Body of pancreas (tissue), 4 donors: ENCODE measurements at places on chromosomes 5 and 9. TPM values are rescaled to one million over a fixed set of nuclear protein-coding genes. Genes with fewer than 3 reads are reported as not detected.
A peak's percentile ranks its signal among the peaks of the same experiment; 100 is the strongest.

DNA sequence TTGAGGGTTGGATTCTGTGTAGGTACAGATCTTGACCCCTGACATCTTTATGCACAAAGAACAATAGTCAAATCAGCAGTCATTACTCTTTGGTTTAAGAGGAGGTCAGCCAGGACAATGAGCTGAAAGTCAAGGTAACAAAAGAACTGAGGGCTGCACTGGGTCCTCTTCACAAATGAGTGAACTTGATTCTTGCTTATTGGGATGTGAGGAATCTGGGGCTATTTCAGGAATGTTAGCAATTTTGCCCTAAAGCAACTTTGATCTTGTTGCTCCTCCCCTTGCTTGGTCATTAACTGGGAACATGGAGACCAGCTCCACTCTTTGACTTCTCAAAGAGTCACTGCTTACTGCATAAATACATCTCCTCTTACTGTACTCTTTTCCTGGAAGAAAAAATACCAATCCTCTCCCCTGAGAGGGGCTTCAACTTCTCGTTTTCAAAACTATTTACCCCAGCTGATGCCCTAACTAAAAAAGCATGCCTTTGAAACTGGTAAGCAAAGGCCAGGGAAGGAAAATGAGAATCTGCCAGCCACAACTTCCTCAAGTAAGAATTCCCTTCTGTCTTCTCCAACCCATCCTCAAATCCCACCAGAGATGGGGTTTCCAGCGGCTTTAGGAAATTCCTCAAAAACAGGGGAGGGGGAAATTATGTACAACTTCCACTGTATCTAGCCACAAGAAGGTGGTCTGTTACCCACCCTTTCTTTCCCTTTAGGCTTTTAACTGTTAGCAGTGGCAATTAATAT, 368.3 kb downstream of the ENC1 start:
- DNase-seq = no peak

DNA sequence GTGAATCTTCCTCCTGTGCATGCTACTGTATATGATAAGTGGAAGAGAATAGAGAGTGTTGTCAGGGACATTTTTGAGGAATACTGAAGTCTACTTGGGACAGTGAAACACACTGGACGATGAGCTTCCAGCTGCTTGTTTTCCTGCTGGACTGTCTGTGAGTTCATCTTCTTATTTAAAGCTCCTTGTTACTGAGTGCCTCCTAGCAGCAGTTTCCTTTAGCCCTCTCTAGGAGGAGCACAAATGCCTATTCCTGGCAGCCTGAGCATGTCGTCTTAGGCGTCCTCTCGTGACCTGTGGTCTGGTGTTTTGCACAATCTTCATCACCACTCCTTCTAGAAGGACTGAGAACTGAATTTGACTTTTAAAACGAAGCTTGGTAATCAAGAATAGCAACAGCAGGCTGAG, 43.8 kb downstream of the ANKRD33B start:
- DNase-seq = peak; percentile 59

GRCh38 chr9:94270009-94270408, 10.9 kb downstream of the ZNF169 start:
- no peak for DNase-seq

LCN12 gene
- 4.9 TPM for total RNA-seq

MVB12B gene
- 9.9 TPM for total RNA-seq
